ENCODE measurements at places on chromosomes 1 and 21.

DNA sequence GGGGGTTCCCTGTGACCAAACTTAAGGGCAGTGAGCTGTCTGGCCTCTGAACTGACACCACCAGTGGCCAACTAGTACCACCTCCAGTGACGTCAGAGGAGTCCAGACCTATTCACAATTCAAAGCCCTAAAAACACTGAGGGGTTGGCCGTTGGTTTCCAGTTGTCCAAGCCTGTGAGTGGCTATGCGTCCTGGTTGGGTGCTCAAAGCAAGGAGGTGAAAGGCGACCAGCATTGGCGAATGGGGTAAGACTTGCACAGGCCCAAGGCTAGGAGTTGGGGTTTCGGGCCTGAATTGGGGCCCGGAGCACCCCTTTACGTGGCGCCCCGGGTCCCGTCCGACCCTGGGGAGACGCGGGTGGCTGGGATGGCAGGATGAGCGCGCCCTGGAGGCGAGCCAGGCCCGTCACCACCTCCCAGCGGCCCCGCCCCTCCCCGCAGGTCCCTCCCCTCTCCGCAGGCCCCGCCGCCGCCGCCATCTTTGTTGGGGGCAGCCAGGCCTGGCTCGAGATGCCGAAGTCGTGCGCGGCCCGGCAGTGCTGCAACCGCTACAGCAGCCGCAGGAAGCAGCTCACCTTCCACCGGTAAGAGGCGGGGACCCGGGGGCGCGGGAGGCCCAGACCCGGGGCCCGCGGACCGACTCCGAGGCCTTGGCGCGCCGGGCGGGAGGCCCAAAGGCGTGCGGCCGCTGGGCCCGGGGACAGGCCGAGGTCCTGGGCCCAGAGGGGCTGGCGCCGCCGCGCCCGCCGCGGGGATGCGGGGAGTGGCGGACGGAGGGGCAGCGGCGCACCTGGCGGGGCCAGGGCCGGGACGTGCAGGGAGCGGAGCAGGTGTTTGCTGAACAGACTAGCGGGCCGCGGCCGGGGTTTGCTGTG lies at the start of gene THAP3:
Gene THAP3, plus strand, starts transcription at position 159 of the 874 bp plus-strand sequence. Its CDS starts 351 bp downstream, at position 510.
- DNase-seq, result peak; percentile 92

- DNase-seq, result no peak
Measured at GRCh38 chr1:97038410-97038809, 316.8 kb downstream of the PTBP2 start.

- no peak for DNase-seq
Measured at GRCh38 chr21:44694776-44695175, 2.2 kb upstream of the KRTAP10-12 start.

GRCh38 chr1:83742446-83742845 lies 256.5 kb downstream of the TTLL7 start:
- DNase-seq, result no peak

- no peak for DNase-seq
Measured at GRCh38 chr1:235304549-235305451, 23.2 kb downstream of the ARID4B start.

DNA sequence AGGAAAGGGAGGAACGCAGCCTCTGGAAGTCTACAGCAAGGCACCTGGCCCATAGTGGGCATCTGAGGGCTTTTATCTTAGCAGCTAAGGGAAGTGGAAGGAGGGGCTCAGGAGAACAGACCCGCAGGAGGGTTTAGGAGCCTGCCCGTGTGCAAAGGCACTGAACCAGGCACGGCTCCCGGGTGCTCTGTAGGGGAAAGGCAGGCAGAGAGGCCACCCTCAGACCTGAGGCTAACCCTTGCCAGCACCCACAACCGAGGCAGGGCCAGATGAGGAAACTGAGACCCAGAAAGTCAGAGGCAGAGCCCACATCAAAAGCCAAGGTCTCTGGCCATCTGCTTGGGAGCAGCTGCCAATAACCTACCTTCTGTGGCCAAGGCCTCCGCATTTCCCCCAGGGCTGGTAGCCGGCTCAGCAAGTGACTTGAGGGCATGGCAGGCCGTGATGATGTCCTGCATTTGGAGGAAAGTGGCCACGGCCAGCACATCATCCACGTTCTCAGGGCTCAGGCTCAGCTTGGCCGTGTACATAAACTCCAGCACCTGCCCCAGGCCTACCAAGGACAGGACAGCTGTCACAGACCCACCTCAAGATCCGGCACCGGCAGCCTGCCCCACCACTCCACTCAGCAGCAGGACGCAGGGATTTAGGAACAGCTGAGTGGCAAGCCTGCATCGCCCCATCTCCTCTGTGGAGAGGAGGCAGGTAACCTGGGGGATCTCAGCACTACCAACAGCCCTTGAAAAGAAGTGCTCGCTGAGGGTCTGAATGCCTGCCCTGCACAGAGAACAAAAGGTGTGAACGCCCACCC lies 29.1 kb downstream of the ZBTB17 start:
- no peak for DNase-seq

GRCh38 chr1:237062976-237063375 lies 21.0 kb downstream of the RYR2 start:
- DNase-seq, result no peak

DNA sequence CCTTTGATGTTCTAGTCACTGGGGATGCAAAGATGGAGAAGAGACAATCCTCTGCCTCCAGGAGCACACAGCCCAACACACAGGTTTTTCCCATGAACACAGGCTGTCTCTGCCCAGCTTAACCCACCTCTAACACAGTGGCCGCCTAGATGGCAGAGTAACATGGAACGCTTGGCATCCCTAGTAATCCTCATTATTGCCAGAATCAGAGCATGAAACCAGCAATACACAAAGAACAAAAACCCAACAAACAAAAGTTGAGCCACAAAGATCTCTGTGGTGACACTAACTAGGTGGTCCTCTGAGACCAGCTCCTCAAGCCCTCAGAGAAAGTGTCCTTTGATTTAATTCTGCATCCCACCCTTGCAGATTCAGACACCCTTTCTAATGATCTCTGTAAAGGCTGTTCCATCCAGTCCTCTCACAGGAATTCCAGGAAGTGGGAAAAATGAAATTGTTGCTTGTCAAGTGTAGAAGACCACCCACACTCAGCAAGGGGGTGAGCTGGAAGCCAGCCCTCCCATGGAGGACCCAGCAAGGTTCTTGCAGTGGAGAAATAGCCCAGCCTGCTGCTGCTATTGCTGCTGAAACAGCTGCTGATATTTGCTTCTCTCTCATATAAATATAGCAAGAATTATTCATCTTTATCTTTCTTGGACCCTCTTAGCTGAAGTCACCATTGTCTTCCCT lies 7.4 kb upstream of the ATP2B4 start:
- no peak for DNase-seq

GRCh38 chr1:10399444-10399941 lies 629 bp downstream of the PGD start:
- DNase-seq, result no peak

DNA sequence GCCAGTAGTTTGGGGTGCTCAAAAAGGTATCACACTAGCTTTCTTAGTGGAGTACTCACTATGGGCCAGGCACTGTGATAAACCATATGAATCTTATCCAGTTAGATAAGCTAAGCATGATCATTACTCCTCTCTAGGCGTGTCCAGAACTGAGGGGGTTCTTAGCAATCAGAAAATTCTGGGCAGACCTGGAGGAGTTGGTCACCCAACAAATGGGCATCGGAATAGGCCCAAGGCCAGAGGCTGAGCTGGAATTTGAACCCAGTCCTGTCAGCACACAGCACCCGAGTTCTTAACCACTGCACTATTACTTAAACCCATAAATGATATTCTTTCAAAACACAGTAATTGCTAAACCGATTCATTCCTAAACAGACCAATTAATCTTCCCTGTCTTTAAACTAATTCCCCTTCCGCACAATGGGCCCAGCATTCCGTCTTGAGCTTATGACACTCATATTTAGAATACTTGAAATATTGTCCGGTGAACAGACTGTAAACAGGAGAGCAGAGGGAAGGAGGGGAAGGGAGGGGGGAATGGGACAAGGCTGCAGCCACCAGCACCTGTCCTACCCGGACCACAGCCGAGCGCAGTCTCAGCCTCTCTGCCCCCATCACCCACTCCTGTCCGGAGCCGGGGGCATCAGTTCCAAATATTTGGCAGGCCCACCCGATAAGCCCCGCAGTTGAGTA lies 113.0 kb upstream of the GADD45A start:
- no peak for DNase-seq

DNA sequence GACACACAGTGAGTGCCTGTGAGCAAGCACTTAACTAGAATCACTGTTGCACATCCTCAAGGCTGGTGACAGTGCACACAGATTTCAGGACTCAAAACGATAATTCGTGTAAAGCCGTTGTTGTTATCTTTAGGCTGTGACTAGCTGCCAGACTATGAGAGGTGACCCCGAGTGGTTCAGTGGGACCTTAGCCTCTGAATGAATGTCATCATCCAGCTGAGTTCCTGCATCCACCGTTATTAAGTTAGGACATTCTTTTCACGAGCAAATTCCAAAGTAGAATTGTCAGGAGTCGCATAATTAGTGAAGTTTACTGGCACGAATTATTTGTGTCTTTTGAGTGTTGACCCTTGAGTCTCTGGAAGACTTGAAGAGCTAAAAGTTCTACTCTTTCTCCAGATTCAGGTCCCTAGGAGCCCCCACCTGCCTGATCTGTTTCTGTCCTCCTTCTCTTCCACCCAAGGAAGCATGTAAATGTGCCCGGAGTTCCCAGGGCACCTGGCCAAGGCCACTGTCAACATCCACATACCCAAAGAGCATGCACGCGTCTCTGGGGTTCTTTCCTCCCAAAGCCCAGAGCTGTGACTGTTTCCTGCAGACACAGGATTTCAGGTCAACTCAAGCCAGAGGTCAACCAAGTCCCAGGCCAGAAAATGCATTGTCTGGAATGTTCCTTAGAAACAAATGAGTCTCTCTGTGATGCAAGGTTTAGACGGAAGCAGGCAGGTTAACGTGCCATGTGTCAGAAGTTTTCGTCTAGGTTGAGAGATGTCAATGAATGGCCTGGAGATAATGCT lies 207.2 kb downstream of the TOMM20 start:
- DNase-seq, result no peak

GRCh38 chr1:229150518-229150917 lies 120.4 kb upstream of the RAB4A start:
- no peak for DNase-seq

- DNase-seq, result no peak
Measured at GRCh38 chr1:22670352-22670975, 17.4 kb downstream of the C1QB start.

- DNase-seq, result no peak
Measured at GRCh38 chr1:109582021-109582420, 33.6 kb downstream of the GNAI3 start.

- DNase-seq, result peak; percentile 19
Measured at GRCh38 chr1:236997882-236998281, 6.4 kb downstream of the MT1HL1 start.

DNA sequence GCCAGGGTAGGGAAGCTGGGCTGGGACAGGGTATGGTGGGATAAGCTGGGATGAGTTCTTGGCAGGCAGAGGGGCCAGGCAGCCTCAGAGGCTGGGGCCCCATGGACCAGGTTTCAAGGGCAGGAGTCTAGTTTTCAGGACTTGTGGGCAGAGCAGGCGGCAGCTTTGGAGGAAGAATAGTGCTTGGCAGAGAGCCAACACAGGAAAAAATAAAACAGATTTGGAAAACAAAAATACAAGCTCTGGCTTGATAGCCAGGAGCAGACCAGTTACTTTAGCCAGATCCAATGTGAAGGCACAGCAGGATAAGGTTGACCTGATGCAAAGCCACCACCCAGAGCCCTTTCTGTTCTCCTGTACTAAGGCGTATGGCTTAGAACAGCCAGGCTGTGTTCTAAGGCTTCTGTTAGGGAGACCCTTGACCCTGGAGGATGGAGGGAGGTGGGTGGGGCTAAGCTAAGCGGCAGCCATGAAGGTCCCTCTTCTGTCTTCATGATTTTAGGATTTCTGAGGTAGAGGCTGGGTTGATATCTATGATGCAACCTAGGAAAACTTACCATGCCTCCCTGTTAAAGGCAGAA lies 5.5 kb downstream of the TRAF5 start:
- DNase-seq, result no peak

Measured in tongue (tissue), 3 donors.